CD4-positive, alpha-beta T cell treated with Interleukin-17A for 4 hours (primary cell): ENCODE measurements at places on chromosomes 2 and 18.

GRCh38 chr2:124961132-124961531 lies 936.0 kb downstream of the CNTNAP5 start:
- no peak for DNase-seq

DNA sequence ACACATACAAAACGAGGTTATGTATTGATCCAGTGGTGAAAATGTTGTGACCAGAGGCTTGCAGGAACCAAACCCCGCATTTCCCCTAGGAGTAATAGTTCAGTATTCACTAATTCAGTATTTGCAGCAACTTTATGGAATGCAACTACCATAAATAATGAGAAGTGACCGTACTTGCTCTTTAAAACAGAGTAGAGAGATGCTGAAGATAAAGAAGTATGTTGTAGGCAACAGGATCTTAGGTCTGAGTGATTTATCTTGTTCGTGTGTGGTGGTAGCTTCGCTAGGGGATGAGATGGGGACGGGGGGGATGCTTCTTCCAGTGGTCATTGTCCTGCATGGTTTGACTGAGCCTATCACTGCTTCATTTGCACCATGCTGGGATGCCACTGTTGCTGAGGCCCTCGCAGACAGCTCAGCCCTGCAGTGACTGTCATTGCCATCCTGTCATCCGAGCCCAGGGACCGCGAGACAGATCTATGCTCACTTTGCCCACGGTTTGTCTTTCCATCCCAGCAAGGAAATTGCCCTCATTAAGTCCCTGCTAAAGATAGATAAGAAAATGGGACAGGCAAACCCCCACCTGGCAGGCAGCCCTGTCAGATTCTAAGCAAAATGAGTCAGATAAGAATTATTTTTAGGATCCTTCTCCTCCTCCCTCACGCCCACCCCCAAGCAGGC lies 181.3 kb downstream of the CTIF start:
- DNase-seq: no peak

GRCh38 chr2:99880964-99881294 lies 261.5 kb downstream of the AFF3 start:
- DNase-seq: no peak

DNA sequence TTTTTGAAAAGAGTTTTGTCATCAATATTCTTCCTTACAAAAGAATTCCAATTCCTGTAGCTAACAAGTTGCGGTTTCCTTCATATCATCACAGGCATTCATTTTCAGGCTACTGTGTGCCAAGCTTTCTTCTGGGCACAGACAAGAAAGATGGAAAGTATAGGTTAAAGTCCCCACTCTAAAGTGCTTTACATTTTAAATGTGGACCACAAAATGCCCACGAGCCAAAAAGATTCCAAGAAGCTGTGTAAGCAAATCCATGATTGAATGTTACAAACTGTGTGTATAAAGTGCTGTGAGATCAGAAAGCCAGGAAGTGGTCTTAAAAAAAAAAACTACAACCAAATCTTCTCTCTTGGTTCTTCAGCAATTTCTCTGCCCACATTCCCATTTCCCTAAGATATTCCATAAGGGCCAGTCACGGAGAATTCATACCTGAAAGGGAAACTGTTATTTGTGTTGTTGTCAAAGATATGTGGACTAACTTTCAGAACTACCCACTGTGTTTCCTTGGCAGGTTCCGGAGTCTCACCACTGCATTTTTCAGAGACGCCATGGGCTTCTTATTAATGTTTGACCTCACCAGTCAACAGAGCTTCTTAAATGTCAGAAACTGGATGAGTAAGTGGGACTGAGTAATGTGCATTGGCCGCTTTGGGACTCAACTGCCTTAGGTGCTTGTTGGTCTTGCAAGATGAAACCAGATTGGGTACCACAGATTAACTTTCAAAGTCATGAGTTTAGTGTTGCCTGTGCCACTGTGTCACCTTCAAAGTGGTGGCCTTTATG lies 55.7 kb downstream of the RAB27B start:
- DNase-seq: no peak

- no peak for DNase-seq
These were observed 993.1 kb upstream of the TMEFF2 start for GRCh38 chr2:193187816-193188215.

GRCh38 chr2:129923265-129924091 lies 56.0 kb upstream of the RAB6C start:
- DNase-seq: no peak

GRCh38 chr18:59665057-59666006 lies 31.9 kb downstream of the CCBE1 start:
- DNase-seq: no peak

GRCh38 chr18:4720518-4720917 lies 265.4 kb upstream of the DLGAP1 start:
- DNase-seq: no peak

GRCh38 chr2:20836521-20836920 lies 13.6 kb upstream of the LDAH start:
- no peak for DNase-seq
